Tongue (tissue), 3 donors: ENCODE measurements at places on chromosomes 16 and 17.
A peak's percentile ranks its signal among the peaks of the same experiment; 100 is the strongest.

DNA sequence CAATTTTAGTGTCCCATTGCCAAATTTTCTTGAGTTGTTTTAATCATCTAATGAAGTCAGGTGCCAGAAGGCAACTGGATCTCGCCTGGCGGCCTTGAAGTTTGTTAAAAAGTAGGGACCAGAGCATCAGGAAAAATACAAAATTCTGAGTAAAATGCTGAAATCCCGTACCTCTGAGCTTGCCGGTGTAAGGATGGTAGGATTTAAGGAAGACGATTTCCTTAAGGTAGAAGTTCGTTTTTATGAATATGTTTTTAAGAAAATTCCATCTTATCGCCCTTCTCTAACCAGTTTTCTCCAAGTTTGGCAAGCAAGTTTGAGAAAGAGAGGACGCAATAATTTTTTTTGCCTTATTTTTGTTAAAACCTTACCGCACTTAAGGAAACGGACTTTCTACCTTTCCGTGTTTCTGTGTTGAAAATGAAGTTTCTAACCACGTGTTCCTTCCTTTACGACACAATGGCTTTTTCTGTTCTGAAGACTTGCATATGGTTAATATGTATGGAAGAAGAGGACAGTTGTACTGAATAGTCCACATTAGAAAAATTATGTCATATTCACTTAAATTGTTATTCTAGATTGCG is 748 bp downstream of the ATF7IP2 start:
- DNase-seq = peak; percentile 8

DNA sequence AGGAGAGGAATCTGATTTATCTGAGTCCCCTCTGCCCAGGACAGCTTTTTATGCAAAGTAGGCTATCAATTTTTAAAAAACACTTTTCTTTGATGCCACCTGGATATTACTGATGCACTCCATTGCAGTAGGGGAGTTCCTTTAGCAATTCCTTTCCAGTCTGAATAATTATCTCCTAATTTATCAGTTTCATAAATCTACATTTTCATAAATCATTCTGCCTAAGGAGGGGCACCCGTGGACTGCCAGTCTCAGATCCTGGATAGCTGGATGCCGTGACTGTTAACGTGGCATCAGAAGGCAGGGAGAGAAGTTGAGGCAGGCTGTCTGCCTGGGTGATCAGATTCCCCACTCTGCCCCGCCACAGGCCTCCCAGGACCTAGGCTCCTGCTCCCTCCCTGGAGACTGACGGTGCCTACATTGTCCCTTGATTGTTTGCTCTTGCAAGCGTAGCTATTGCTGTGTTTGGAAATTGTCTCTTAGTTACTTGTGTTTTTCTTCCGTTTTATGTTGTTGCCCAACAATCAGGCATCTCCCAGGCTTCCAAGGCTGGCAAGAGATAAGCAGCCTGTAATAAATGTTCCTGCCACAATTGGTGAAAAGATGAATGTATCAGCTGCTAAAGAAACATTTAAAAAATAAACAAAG is 75.2 kb downstream of the KATNIP start:
- DNase-seq = no peak

- no peak for DNase-seq
These were observed 1.0 kb downstream of the MED1 start for GRCh38 chr17:39450051-39450450.

GRCh38 chr17:29726715-29727252 is 104.1 kb upstream of the CORO6 start:
- peak; percentile 82 for DNase-seq

GRCh38 chr17:19664136-19664820 is 15.7 kb downstream of the ALDH3A2 start:
- no peak for DNase-seq

GRCh38 chr17:35076874-35077273 is 13.4 kb upstream of the RFFL start:
- DNase-seq = no peak
